NCI-H2171 (cell line): ENCODE measurements at places on chromosomes 7 and 10.
A peak's percentile ranks its signal among the peaks of the same experiment; 100 is the strongest.

DNA sequence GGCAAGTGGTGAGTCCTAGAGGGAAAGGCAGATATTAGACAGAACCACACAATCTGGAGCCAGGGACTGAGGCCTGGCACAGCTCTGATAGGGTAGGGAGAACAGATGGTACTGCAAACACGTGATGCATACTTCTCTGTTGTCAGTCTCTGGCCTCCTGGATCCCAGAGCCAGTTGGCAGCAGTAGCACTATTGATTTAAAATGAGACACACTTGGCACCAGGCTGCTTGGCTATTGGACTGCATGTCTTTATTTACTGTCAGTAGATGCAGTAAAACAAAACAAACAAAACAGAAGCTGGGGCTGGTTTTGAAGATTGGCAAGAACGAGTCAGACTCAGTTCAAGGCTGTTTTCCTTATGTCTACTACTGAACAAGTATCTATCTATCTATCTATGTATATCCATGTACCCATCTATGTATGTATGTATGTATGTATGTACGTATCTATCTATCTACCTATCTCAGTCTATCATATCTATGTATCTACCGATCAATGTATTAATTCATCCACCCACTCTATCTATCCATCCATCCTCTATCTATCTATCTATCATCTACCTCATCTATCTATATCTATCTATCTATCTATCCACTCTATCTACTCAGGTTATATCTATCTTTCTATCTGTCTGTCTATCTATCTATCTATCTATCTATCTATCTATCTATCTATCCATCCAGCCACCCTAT is 23.4 kb upstream of the MGAM2 start:
- DNase-seq = peak; percentile 63

GRCh38 chr7:43569424-43569823 is 13.5 kb upstream of the STK17A start:
- DNase-seq = no peak

- peak; percentile 55 for DNase-seq
These were observed 10.1 kb upstream of the BMPER start for GRCh38 chr7:33895025-33895804.

DNA sequence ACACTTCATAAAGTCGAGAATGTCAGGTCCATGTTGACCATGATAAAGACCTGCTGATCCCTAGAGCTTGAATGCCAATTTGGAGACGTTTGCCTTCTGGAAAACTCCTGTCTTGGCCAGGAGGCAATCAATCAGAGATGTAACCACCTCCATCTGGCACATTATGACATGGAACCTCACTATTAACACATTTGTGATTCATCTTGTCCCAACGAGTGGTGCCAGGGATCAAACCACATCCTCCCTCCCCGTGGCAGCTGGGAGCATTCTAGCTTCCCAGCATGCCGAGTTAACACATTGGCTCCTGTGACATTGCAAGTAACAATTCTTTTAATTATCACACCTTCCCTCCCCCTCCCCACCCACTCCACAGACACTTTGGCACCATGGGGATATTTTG is 84.0 kb upstream of the PPP1R17 start:
- peak; percentile 72 for DNase-seq

GRCh38 chr7:151311294-151311864 is 30.2 kb upstream of the NUB1 start:
- DNase-seq = peak; percentile 21

DNA sequence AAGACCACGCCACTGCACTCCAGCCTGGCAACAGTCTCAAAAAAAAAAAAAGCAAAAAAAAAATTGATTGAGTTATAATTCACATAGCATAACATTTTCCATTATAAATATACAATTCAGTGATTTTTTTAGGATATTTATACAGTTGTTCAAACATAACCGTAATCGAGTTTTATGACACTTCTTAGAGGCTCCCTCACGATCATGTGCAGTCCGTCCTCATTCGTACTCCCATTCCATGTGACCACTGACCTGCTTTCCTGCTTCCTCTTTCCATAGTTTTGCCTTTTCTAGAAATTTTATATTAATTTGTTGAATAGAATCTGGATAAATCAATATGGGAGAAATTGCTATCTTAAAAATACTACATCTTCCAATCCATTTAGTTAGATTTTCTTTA is 45.7 kb downstream of the VTI1A start:
- no peak for DNase-seq

- DNase-seq = no peak
These were observed 180.7 kb upstream of the SHH start for GRCh38 chr7:155992974-155993373.
